SK-N-SH (cell line): ENCODE measurements at places on chromosomes 16 and 17.

GRCh38 chr16:27717726-27718125 lies 167.8 kb downstream of the KATNIP start:
- DNase-seq, result no peak

GRCh38 chr17:63458478-63458877 lies 12.4 kb upstream of the CYB561 start:
- DNase-seq, result peak; percentile 13

- no peak for DNase-seq
Measured at GRCh38 chr17:34920676-34921075, 40.6 kb downstream of the CCT6B start.

DNA sequence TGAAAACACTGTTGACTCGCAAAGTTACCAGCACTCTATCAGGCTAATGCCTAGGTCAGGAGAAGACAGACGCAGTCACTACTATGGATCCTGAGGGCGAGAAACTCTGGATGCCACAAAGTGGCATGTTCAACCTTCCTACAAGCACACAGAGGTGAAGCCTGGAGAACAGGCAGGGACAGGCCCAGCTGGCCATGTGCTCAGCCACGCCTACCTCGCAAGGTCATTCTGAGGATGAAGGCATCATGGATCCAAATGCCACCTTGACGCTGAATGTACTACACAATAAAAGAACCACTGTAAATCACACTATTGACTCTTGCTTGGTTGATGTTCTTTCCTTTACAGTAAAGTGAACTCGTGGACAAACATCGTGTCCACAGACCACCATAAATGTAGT lies 85.8 kb downstream of the ANKRD11 start:
- no peak for DNase-seq

DNA sequence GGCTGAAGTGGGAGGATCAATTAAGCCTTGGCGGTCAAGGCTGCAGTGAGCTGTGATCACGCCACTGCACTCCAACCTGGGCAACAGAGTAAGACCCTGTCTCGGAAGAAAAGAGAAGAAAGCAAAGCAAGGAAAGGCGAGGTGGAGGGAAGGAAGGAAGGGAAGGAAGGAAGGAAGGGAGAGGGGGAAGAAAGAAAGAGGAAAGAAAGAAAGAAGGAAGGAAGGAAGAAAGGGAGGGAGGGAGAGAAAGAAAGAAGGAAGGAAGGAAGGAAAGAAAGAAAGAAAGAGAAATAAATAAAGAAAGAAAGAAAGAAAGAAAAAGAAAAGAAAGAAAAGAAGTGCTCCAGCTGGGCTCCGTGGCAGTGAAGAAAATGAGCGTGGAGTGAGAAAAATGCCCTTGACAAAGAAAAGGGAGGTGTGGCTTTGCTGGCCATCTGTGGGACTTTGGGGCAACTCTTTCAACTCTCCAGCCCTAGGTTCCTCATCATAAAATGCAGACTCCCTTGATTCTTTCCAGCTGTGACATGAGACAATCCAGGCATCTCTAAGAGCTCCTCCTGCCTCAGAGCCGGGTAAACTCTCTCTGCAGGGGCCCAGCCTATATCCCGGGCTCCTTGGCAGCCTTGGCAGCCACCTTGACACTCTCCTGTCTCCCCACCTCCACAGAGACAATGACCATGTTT lies 2.4 kb downstream of the GSDMA start:
- DNase-seq, result no peak

- no peak for DNase-seq
Measured at GRCh38 chr17:4342535-4342934, 23.9 kb downstream of the UBE2G1 start.

DNA sequence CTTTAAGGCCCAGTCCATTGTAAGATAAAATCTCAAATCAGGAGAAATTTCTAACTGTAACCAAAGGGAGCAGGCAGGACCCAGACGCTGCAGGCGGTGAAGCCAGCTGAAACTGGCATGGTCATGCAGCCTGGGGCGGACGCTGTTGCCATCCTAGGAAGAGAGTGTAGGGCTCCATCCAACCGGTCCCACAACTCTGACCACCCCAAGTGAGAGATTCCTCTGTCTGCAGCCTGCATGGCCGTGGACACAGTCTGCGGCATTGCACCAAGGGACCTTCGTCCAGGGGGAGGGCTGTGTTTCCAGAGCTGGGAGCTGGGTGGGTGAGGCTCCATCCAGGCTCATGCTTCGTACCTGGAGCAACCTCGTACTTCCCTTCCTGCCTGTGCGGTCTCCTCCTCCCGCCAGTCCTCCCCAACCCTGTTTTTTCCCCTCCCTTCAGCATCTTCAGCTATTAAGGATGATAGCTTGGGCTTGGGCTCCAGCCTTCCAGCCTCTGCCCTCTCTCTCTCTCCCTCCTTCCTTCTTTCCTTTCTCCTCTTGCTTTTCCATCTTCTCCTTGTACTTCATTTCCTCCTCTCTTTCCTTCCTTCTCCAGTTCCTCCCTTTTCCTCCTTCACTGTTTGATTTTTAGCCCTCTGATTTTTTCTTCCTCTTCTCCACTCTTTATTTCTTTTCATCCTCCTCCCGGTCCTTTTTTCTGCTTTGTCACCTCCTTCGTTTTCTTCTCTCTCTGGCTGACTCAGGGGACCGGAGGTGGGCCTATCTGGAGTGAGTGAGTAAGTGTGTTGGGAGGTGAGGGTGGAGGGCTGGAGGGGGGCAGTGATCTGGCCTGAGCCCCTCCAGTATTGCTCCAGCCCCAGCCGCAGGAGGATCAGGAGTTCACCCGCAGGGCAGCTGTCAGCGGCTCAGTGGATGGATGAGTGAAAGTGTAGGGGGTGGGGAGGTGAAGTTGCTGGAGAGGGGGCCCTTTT lies 17.0 kb upstream of the LHX1 start:
- DNase-seq, result no peak

GRCh38 chr17:66276328-66276937 lies 26.0 kb upstream of the PRKCA start:
- no peak for DNase-seq

DNA sequence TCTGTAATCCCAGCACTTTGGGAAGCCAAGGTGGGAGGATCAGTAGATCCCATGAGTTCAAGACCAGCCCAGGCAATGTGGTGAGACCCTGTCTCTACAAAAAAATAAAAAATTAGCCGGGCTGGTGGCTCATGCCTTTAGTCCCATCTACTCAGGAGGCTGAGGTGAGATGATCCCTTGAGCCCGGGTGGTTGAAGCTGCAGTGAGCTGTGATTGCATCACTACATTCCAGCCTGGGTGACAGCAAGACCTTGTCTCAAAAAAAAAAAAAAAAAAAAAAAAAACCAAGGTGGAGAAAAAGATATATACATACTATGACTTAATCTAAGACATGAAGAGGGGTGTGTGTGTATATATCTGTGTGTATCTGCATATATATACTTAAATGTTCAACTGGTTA lies 26.7 kb downstream of the BBS2 start:
- DNase-seq, result no peak

- DNase-seq, result peak; percentile 86
Measured at GRCh38 chr16:77273-77806, 685 bp upstream of the MPG start.

- DNase-seq, result no peak
Measured at GRCh38 chr16:71648921-71649320, 22.9 kb downstream of the MARVELD3 start.

DNA sequence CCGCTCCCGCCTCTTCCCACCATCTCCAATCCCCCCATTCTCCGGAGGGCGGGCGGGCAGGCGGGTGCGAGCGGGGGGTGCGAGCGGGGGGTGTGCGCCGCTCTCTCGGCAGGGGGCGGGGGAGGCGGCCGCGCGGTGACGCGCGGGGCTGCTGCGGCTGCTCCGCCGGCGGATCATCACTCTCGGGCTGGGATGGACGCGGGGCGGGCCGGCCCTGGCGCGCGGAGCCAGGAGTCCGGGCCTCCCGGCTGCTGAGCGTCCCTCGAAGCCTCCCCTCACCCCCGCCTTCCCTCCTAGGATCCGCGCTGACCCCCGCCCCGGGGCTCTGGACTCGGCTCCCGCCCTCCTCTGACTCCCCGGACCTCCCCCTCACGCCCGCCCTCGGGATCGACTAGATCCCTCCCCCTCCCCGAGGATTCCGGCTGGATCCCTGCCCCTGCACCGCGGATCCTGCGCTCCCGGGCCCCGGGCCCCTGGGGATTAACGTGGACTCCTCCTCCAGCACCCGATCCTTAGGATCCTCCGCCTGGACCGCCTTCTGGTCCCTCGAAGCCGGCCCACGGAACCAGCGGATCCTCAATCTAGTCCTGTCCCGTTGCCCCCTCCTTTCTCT lies 946 bp upstream of the TMEM256 start:
- DNase-seq, result peak; percentile 89

DNA sequence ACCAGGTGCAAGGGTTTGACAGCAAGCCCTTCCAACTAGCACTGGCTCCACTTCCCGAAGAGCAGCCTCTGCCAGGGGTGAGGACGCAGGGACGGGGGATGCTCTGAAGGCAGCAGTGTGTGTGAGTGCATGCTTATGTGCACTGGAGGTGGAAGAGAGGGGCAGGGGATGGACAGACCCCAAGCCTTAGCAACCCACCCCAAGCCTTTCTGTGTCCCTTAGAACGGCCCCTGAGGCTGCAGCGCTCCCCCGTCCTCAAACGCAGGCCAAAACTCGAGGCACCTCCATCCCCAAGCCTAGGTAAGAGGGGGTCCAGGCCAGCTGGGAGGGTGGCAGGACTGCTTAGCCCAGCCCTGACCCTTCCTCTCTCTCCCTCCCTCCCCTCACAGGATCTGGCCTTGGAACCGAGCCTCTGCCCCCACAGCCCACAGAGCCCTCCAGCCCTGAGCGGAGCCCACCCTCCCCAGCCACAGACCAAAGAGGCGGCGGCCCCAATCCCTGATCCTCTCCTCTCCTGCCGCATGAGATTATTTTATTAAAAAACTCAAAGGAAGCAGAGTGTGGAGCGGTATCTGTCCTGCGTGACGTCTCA lies 2.9 kb downstream of the ACD start:
- no peak for DNase-seq

GRCh38 chr17:64780096-64781013 lies 118.2 kb upstream of the SMURF2 start:
- DNase-seq, result peak; percentile 64

DNA sequence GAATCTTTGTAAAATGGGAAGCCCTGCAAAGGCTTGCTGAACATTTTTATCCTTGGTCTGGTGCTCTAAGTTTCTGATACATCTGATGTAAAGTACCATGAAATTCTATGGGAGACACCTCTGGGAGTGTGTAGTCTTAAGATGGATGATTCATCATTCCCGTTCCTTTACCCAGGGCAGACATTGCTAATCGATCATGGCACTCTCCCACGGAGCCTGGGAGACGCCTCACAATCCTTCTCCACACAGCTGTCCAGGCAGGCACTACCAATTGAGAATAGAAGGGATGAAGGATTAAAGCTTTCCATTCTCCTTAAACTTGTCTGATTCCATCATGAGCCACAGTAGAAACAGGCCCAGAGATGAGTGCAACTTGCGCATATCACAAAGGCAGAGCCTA lies 144.8 kb downstream of the GSG1L start:
- DNase-seq, result no peak

GRCh38 chr16:29760567-29761279 lies 14.9 kb upstream of the C16orf54 start:
- no peak for DNase-seq

DNA sequence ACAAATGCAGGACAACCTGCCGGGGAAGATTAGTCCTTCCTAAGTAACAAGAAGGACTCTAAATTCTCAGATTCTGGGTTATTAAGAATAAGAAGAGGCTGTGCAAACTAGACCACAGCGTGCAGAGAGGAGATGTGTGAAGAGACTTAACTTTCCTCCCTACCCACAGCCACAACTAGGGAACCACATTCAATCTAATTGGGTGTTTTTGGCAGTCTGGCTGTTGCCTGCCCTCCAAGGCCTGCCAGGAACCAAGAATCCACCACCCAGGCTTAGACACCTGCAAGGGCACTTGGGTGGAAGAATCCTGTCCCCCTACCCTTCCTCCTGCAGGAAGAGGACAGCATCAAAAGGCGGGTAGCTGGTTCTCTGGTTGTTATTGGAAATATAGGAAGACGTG lies 202.0 kb downstream of the PARN start:
- DNase-seq, result no peak

- peak; percentile 98 for DNase-seq
Measured at GRCh38 chr16:3150346-3151218, 15.8 kb downstream of the ZNF213 start.

- DNase-seq, result no peak
Measured at GRCh38 chr16:1775846-1776671, 3.1 kb upstream of the MRPS34 start.

GRCh38 chr17:52181782-52182181 lies 23.3 kb upstream of the CA10 start:
- DNase-seq, result no peak

- DNase-seq, result no peak
Measured at GRCh38 chr16:77579351-77579891, 142.9 kb upstream of the NUDT7 start.

DNA sequence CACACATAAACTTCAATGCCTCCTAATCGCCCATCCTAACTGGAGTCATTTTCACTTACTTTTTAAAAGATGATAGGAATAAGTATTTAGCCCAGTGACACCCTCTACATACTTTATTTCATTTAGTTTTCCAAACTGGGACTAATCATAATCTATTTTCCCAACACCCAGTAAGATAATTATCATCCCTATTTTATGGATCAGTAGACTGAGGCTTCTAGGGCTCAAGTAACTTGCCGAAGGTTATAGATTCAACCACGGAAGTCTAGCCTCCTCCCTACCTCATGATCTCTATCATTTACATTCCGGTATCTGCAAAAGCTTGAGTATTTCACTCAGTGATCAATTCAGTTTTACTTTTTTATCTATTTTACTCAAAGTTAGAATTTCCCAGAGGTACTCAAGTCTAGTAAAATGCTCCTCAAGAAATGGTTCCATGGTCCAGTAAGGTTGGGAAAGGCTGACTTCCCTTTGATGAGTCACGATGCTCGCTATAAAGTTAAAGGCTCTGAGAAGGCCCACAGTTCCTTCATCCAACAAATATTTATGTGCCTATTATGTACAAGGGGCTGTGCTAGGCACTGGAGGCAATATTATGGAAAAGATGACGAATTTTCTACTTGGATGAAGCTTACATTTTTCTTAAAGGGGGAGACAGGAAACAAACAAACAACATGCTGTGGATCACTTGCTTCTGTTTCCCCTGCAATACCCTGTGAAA lies 75.1 kb downstream of the TOX3 start:
- DNase-seq, result no peak

GRCh38 chr17:2853283-2854142 lies 57.3 kb downstream of the RAP1GAP2 start:
- DNase-seq, result peak; percentile 88
